ENCODE measurements at places on chromosomes 2 and 18. TPM values are rescaled to one million over a fixed set of nuclear protein-coding genes. Genes with fewer than 3 reads are reported as not detected.

Gene ARMC9
- 80.1 TPM for total RNA-seq

DNA sequence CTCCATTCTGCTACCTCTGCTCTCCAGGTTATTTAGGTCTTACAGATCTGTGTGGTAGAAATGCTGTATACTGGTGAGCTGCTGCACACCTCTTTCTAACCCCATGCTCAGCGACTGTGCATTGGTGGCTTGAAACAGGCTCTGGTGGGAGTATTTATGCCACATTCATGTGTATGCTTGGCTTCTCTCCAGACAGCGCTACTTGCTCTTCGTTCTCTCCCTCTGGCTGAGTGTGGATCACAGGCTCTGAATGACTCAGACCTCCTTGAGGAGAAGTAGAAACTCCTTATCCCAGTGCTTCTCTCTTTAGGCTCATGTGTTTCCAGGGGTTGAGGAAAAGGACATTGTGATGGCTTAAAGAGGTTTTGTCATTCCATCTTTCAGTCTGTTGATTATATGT is 54.9 kb downstream of the FHOD3 start:
- DNase-seq: peak; percentile 43

DNA sequence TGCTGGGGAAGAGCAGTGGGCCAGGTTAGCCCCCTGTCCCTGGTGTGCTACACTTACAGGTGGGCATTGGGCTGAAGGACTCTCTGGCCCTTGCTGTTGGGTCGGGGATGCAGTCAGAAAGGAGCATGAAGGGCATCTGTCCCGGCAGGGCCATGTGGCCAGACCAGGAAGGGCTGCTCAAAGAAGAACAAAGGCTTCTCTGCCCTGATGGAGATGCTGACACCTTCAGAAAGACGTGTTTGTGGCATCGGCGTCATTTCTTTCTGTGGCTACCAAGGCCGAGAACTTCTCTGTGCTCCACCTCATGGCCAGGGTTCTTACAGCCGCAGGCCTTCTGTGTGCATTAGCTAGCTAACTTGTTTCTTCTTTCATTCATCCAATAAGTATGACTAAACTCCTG is 239.1 kb downstream of the FAM210A start:
- no peak for DNase-seq

Gene ZBTB7C
- 21.6 TPM for total RNA-seq
